ENCODE measurements at places on chromosomes 2 and 18. TPM values are rescaled to one million over a fixed set of nuclear protein-coding genes. Genes with fewer than 3 reads are reported as not detected.

DNA sequence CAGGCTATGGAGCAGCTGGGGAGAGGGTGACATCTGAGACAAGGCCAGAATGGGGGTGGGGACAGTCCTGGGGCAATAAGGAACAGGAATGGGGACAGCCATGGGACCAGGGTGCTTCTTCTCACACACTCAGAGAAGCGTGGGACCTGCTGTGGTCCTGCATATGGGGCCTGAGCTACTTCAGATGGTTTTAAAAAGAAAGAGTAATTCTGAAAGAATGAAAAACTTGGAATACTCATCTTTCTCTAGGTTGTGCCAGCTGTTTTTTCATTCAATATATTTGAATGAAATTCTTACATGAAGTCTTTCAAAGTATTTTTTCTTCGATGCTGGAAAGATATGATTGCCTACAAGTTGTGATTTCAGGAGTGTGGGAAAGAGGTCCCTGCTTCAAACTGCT, 227.5 kb upstream of the APCDD1 start:
- H3K27me3 ChIP-seq: no peaks in the 10 kb centered on the region
- no peaks in the 10 kb centered on the region for H3K36me3 ChIP-seq
- no peak for DNase-seq
- no peak overlapping the region for H3K4me3 ChIP-seq
- H3K4me1 ChIP-seq: no peaks in the 10 kb centered on the region
- H3K27ac ChIP-seq: no peak overlapping the region

- no peaks in the 10 kb centered on the region for H3K4me1 ChIP-seq
- no peaks in the 10 kb centered on the region for H3K36me3 ChIP-seq
- H3K27ac ChIP-seq: no peak overlapping the region
- H3K4me3 ChIP-seq: no peak overlapping the region
- H3K27me3 ChIP-seq: peaks cover 6% of the 10 kb centered on the region
- no peak for DNase-seq
Observed at GRCh38 chr18:12048827-12049175, 44.8 kb upstream of the ANKRD62 start.

GRCh38 chr2:191659198-191659597, 18.7 kb upstream of the NABP1 start:
- no peaks in the 10 kb centered on the region for H3K27me3 ChIP-seq
- H3K4me3 ChIP-seq: no peak overlapping the region
- DNase-seq: no peak
- no peaks in the 10 kb centered on the region for H3K36me3 ChIP-seq

GRCh38 chr2:179837408-179837807, 24.0 kb downstream of the ZNF385B start:
- H3K4me3 ChIP-seq: no peak overlapping the region
- no peak overlapping the region for H3K27ac ChIP-seq
- no peak for DNase-seq
- H3K36me3 ChIP-seq: no peaks in the 10 kb centered on the region
- H3K4me1 ChIP-seq: no peaks in the 10 kb centered on the region

GRCh38 chr2:107336526-107336925, 450.6 kb upstream of the ST6GAL2 start:
- no peaks in the 10 kb centered on the region for H3K36me3 ChIP-seq
- H3K27me3 ChIP-seq: no peaks in the 10 kb centered on the region
- DNase-seq: no peak
- no peak overlapping the region for H3K27ac ChIP-seq
- no peak overlapping the region for H3K4me3 ChIP-seq

GRCh38 chr2:170806548-170806947, 10.1 kb upstream of the GAD1 start:
- no peaks in the 10 kb centered on the region for H3K4me1 ChIP-seq
- no peak overlapping the region for H3K27ac ChIP-seq
- H3K27me3 ChIP-seq: peaks cover 7% of the 10 kb centered on the region
- no peak overlapping the region for H3K4me3 ChIP-seq

DNA sequence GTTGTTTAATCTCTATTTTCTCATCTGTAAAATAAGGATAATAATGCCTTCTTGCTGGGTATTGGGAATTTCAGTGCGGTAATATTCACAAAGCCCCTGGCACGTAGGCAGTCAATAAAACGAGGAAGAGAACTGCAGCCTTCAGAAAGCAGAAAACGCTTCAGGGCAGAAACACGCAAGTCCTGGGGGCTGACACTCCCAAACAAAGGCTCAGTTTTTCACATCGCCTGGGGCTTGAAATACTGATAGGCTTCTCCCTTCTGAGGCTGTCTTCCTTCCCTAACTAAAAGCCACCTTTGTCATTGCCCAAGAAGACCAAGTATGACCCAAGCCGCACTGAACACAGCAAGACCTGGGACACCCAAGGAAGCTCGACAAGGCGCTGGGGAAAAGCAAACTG, 32.4 kb downstream of the TMEM177 start:
- DNase-seq: no peak
- no peaks in the 10 kb centered on the region for H3K36me3 ChIP-seq
- no peaks in the 10 kb centered on the region for H3K4me1 ChIP-seq
- no peak overlapping the region for H3K4me3 ChIP-seq
- H3K27me3 ChIP-seq: no peaks in the 10 kb centered on the region
- no peak overlapping the region for H3K27ac ChIP-seq

DNA sequence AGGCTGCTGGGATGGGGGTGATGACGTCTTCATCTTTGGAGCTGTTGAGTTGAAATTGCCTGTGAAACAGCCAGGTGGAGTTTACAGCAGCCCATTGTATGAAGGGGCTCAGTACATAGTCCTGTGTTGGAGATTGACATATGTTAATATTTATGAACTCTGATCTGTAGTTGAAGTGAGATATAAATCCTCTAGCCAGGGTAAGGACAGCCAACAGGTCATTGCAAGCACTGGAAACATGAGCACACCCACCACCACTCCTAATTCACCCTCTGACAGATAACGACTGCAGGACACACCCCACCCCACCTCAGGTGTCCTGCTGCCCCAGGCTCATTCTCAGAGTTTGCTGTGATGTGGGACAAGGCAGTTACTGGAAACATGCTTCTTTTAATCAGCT, 112.4 kb upstream of the TRIB2 start:
- DNase-seq: no peak
- no peaks in the 10 kb centered on the region for H3K36me3 ChIP-seq
- H3K4me1 ChIP-seq: no peaks in the 10 kb centered on the region

DNA sequence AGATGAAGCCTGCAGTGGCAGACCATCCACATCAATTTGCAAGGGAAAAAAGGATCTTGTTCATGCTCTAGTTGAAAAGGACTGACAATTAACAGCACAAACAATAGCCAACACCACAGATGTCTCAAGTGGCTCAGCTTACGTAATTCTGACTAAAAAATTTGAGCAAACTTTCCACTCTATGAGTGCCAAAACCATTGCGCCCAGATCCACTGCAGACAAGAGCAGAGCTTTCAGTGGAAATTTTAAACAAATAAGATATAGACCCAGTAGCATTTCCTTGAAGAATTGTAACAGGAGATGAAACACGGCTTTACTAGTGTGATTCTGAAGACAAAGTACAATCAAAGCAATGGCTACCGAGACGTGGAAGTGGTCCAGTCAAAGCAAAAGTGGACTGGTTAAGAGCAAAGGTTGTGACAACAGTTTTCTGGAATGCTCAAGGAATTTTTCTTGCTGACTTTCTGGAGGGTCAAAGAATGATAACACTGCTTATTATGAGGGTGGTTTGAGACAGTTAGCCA, 12.0 kb upstream of the ZNF396 start:
- DNase-seq: peak; percentile 47
- no peak overlapping the region for H3K4me3 ChIP-seq
- no peaks in the 10 kb centered on the region for H3K27me3 ChIP-seq
- H3K4me1 ChIP-seq: no peaks in the 10 kb centered on the region
- no peaks in the 10 kb centered on the region for H3K36me3 ChIP-seq

- no peak overlapping the region for H3K27ac ChIP-seq
- peaks cover 3% of the 10 kb centered on the region for H3K4me1 ChIP-seq
- H3K4me3 ChIP-seq: no peak overlapping the region
- DNase-seq: no peak
Observed at GRCh38 chr2:43764086-43764705, 9.6 kb upstream of the DYNC2LI1 start.

VAMP8 gene
- polyA plus RNA-seq: 68.7 TPM

DNA sequence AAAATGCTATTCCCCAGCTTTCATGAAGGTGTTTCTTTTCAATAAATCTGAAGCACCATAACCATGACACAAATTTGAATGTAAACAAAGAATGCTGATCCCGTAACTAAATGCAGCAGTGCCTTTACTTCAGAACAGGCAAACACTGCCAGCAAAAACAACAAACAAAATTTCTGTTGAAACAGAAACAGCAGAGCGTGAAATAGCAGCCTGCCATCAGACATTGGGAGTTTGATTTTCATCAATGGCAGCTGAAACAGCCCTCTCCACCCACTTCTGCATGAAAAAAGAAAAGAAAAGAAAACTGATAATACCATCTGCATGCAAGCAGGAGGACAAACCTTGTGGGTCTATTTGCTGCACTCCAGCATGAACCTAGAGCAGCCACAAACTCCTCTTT, 128.3 kb downstream of the CDH2 start:
- H3K4me3 ChIP-seq: no peak overlapping the region
- H3K27ac ChIP-seq: no peak overlapping the region
- peaks cover 3% of the 10 kb centered on the region for H3K4me1 ChIP-seq
- DNase-seq: no peak
- no peaks in the 10 kb centered on the region for H3K36me3 ChIP-seq

DNA sequence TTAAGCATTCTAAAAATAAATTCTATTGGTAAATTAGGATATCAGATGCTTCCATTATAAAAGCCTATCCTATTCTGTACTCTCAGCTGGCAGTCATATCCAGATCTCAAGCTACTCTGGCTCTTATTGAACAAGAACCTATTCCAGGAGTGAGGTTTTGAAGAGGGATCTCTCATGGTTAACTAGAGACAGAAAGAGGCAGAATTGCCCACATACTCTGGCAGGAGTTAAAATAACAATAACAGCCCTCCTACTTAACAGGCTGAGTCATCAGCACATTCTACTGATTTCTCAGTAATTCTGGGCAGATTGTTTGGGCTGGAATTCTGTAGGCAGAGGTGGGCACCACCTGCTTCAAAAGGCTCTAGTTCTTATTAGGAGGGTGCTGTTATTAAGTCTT, 142.0 kb upstream of the UNC80 start:
- DNase-seq: peak; percentile 54
- no peaks in the 10 kb centered on the region for H3K36me3 ChIP-seq
- H3K27me3 ChIP-seq: no peaks in the 10 kb centered on the region
- H3K4me1 ChIP-seq: peaks cover 6% of the 10 kb centered on the region
- H3K4me3 ChIP-seq: no peak overlapping the region

- no peak overlapping the region for H3K27ac ChIP-seq
- no peak overlapping the region for H3K4me3 ChIP-seq
- H3K27me3 ChIP-seq: no peaks in the 10 kb centered on the region
Observed at GRCh38 chr2:197858607-197859140, 54.3 kb downstream of the PLCL1 start.

TMEM37 gene
- 13.6 TPM for polyA plus RNA-seq

FEV gene
- polyA plus RNA-seq: not detected

GRCh38 chr2:222892321-222892720, 31.5 kb downstream of the ACSL3 start:
- H3K36me3 ChIP-seq: peaks cover 2% of the 10 kb centered on the region
- peaks cover 39% of the 10 kb centered on the region for H3K4me1 ChIP-seq
- H3K4me3 ChIP-seq: peak overlapping the region; percentile 50
- peak overlapping the region; percentile 46 for H3K27ac ChIP-seq
- H3K27me3 ChIP-seq: no peaks in the 10 kb centered on the region

ZBTB7C gene
- not detected for polyA plus RNA-seq

TNFRSF11A gene
- polyA plus RNA-seq: 7.5 TPM

RAMP1 gene
- polyA plus RNA-seq: not detected

DNA sequence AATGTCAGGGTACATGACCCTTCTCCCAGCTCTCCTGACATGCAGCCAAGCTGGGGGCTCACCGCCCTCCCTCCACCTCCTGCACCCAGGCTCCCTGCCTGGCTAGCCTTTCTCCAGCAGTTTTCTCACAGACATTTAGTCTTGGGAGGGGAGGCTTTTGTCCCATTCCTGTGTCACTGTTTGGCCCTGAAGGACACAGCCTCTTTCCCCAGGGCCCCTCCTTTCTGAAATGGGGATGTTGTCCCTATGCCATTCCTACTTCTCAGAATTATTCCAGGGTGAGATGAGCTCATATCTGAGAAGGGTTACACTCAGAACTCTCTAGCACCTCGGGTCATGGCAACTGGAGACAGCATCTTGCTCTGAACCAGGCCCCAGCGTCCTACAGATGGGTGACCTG, 47.3 kb upstream of the MRPL33 start:
- no peak for DNase-seq
- H3K36me3 ChIP-seq: no peaks in the 10 kb centered on the region
- no peaks in the 10 kb centered on the region for H3K27me3 ChIP-seq
- no peak overlapping the region for H3K27ac ChIP-seq
- no peak overlapping the region for H3K4me3 ChIP-seq

DNA sequence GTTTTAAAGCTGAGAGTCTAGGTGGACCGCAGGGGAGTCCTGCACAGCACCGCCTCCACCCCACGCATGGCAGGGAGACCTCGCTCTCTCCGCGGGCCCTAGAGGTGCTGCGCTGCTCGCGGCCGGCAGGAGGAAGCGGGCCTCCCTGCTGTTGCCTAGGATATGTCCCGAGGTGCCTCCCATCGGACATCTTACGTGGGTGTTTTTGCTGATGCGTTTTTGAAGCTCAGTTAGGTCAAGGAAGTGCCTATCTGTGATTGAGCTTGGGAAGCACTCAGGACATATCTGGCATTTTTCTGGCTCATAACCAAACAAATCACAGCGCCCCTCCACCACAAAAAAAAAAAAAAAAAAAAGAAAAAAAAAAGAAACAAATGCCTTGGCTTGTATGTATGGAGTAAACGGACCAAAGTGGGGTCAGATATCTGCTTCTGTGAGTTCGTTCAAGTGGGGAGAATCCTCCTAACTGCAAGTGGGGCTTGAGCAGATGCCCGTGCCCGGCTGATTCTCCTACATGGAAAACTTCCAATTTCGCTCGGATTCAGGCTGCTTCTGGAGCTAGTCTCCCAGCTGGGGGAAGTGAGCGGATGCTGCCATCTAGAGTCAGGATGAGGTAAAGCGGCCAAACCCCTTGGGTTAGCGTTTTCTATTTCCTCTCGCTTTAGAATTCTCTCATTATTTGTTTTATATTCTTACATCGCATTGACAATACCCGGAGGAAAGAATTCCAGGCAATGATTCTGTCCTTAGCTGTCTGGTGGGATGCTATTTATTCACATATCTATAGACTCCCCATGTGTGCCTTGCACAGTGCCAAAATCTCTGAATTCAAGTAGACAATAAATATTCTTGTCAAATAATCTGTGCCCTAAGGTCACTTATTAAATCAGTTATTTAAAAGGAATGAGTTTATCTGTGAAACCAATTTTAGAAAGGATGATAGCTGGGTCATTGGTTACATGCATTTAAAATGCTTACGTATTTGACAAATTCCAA, 95.3 kb downstream of the CD8B2 start:
- H3K4me3 ChIP-seq: peak overlapping the region; percentile 44
- H3K36me3 ChIP-seq: no peaks in the 10 kb centered on the region
- no peaks in the 10 kb centered on the region for H3K27me3 ChIP-seq
- H3K4me1 ChIP-seq: no peaks in the 10 kb centered on the region

LRATD1 gene
- not detected for polyA plus RNA-seq

- H3K36me3 ChIP-seq: no peaks in the 10 kb centered on the region
- DNase-seq: no peak
- no peak overlapping the region for H3K27ac ChIP-seq
Observed at GRCh38 chr18:57026316-57026715, 120.6 kb upstream of the BOD1L2 start.

Data from endothelial cell of umbilical vein (primary cell).